ENCODE measurements at places on chromosomes 12 and 14.

GRCh38 chr14:55105991-55106390 lies 23.1 kb upstream of the LGALS3 start:
- DNase-seq: no peak

DNA sequence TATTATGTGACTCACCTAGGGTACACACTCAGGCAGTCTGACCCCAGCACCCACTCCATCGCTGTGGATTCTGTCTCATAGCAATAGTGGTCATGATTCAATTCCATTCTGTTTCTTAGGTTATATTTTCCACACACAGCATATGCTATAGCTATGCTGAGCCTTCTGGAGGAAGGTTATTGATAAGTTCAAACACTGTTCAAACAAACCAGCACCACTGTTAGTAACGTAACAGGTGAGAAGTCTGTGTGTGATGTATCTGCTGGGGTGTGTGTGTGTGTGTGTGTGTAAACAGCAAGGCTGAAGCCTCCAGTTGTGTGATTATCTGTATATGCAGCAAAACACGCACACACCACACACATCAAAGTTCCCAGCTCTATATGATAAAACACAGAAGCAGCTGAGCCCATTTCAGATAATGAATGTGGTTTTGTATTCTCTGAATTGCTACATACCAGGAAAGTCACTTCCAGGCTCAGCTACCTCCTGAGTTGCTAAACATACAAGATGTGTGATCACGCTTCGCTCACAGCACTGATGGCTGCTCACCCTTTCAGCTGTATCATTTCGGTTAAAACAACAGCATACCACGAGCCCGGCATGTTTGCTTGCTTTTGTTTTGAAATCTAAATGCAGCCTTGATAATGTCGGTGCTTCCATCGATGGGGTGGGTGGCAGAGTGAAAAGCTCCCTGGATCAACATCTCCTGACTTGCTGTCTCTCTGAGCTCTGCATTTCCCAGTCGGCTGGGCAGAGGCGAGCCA lies 6.8 kb upstream of the SYNE3 start:
- no peak for DNase-seq

- no peak for DNase-seq
Measured at GRCh38 chr12:93626160-93626559, 51.0 kb upstream of the CRADD start.

DNA sequence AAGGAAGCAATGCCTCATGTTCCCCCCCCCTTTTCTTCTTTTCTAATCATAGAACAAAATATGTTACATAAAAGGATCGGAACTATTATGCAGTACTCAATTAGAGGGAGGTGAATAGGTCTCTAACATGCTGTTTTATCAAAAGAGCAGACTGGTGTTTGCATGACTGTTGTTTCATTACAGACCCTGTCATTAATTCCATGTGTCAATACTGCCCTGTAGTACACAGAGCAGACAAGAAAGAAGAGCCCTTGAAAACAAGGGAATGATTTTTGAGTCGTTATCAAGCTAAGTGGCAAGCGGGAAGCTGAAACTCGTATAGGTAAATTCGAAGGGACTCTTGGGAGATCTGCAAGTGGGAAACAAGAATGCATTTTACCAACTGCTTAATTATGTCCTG lies 76.9 kb upstream of the TMEM263 start:
- DNase-seq: no peak

Measured in foreskin melanocyte (primary cell).